ENCODE measurements at places on chromosomes 16 and 17.
A peak's percentile ranks its signal among the peaks of the same experiment; 100 is the strongest.

DNA sequence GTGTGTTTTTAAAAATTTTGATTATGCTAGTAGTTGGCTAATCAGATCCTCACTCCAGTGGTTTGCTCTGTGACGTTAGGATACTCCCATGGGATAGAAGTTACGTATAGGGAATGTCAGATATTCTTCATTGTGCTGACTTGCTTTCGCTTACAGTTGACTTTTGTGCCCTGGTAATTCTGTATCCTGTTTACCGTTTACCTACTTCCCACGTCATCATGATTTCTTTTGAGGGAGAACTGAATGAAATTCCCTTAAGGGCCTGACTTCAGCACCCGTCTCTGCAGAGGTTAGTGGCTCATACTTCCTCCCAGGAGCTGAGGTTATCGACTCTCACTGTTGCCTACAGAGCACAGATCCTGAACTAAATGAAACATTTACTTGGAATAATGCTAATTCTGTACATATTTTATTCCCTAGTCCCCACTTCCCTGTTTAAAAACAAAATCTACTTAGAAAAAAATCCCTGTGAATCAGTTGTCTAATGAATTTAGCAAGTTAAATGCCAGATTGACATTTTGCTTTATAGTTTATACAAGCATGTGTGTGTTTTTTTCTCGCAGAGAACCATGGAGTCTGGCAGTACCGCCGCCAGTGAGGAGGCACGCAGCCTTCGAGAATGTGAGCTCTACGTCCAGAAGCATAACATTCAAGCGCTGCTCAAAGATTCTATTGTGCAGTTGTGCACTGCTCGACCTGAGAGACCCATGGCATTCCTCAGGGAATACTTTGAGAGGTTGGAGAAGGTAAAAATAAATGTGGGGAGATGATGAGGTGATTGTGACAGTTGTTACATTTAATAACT, 2.8 kb downstream of the PRKAR1A start:
- no peak for DNase-seq

- no peak for DNase-seq
Observed at GRCh38 chr17:61904094-61904710, 23.6 kb downstream of the INTS2 start.

DNA sequence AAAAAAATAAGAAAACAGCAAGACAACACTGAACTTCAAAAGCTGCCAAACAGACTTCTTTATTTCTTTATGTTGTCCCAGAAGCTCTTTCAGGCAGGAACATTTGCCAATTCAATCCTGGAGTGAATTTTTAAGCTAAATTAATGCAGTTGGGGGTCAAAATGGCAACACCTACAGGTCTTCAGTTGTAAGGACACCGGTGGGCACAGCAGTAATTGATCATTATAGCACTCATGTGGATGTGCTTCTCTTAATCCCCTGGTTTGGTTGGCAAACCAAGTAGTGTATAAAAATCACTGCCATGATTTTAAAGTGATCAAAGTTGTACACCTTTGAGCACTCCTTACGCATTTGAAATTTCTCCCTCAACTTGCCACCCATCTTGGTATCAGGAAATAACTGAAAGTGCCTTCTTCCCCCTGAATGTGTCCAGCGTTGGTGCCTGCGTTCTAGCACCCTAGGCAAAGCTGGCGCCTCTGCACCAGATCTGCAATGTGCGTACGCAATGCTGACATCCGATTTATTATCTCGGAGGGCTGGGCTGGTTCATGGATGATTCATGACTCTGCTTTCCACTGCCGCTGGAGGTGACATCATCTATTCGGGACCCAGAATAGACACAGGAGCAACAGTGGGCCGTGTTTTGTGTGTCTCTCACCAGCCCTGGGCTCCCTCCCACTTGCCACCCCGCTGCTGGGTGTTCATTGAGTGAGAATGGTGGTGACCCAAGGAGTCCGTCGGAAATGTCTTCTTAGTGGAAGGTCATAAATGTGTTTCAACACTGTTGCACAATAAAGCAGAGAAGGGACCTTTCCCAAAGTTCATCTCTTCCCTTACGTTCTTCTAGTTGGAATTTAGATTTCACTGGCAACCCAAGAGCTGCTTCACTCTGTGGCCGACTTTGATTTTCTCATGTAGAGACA, 203.4 kb downstream of the CCDC182 start:
- DNase-seq: peak; percentile 94

GRCh38 chr16:15856901-15857698, at the start of gene MYH11:
TSS of gene MYH11 (minus strand) at chr16:15857028. CDS start at chr16:15838252, 18,776 bp downstream.
- DNase-seq: no peak

DNA sequence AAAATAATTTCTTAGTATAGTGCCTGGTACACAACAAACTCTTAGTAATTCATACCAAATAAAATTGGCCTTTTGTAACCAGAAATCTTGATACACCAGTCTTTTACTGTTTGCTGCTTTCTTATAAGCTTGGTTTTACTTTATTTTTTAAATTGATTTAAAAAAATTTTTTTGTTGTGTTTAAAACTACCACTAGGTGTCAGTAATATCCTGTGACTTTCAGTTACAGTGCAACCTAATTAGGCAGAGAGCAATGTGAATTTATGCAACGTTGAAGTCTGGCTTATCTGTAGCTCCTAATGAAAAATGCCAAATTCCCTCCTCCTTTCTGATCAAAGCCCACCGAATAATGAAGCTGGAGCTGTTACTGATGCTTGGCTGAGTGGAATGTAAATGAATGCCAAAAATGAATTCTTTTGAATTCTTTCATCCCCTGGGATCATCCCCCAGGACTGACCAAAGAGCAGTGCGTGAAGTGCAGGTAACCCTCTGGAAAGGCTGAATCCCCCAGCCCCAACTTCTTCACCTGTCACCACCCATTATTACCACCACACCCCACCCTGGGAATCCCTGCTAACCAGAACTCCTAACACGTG, 3.8 kb downstream of the ERCC4 start:
- DNase-seq: no peak

GRCh38 chr17:20291853-20292252, 175.5 kb downstream of the LGALS9B start:
- DNase-seq: no peak

DNA sequence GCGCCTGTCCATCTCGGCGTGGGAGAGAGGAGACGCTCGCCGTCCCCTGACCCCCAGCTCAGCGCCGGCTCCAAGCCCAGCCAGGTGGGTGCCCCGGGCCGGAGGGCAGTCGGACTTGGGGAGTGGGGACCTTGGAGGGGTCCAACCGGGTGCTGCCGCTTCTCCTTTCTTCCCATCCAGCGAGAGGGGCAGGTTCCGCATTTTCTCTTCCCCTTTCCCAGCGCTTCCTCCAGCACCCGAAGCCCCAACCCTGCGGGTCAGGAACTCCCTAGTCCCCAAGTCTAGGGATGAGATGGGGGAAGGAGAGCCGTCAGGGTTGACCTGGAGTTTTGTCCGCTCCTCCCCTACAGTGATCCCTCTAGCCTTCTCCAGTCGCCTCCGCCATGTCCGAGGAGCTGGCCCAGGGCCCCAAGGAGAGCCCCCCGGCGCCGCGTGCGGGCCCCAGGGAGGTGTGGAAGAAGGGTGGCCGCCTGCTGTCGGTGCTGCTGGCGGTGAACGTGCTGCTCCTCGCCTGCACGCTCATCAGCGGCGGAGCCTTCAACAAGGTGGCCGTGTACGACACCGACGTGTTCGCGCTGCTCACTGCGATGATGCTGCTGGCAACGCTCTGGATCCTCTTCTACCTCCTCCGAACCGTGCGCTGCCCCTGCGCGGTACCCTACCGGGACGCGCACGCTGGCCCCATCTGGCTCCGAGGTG, at the start of gene OTOP2:
Gene OTOP2 (plus strand): TSS at position 24 of the 699 bp plus-strand sequence. CDS start 360 bp downstream, at position 384.
- DNase-seq: no peak

GRCh38 chr17:38701504-38702165, 3.4 kb upstream of the MLLT6 start:
- peak; percentile 31 for DNase-seq

DNA sequence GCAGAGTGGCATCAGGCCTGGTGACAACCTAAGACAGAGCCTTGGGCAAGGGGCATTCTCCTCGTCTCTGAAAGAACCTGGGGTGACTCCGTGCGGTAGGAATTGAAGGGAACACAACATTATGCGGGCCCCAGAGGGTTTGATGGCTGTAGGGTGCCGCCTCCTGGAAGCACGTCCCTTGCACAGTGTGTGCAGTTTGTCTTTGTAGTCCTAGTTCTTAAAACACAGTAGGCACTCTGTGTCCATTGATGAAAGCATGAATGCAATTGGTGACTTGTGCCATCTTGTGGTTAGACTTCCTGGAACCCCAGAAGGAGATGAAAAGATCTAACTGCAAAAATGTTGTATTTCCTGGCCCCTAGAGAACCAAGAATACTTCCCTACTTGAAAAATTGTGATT, 279.8 kb downstream of the UTP18 start:
- no peak for DNase-seq

DNA sequence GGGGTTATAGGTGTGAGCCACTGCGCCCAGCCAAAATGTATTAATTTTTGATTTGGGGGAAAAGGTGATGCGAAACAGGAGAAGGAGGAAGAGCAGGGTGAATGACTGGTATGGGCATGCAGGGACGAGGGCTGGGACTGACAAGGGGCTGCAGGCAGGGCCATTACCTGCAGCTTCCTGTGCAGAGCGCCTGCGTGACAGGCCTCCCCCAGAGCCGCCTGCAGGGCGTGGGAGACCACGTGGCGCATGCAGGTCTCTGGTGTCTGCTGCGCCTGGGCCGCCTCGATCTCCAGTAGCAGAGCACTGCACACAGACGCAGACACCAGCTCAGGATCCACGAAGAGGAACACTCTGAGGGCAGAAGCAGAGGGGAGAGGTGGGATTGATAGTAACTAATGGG, 32.4 kb downstream of the PIK3R6 start:
- no peak for DNase-seq

DNA sequence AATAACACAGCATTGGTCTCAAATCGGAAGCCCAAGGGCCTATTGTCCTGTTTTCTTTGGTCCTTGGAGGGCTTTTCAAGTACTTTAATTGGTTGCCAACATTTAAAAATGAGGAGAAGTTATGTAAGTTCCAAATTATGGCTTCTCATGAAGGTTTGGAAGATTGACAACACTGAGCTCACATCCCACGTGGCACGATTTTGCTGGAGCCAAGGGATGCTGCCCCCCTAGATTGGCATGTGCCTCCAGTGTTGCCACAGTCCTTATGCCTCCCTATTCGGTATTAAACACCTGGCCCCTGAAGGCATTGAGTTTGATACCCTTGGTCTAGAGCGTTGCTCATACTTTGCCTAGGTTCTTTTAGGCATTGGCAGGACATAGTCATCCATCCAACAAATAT, 108.0 kb downstream of the ZNF18 start:
- no peak for DNase-seq

DNA sequence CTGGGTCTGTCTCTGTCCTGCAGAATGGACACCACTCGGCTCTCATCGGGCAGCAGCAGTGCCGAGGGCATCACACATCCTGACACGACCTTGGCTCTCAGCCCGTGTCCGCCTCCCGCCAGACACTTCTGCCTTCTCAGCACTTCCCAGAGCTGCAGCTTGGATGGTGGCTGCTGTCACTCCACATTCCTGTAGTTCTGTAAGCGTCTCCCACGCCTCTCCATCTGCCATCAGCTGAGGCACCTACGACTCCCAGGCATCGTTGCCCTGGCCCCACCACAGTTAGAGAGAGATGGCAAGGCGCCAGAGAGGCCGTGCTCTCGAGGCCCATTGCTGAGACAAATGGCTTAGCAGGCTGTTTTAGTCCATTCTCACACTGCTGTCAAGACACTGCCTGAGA, 195.9 kb upstream of the CHMP6 start:
- no peak for DNase-seq

DNA sequence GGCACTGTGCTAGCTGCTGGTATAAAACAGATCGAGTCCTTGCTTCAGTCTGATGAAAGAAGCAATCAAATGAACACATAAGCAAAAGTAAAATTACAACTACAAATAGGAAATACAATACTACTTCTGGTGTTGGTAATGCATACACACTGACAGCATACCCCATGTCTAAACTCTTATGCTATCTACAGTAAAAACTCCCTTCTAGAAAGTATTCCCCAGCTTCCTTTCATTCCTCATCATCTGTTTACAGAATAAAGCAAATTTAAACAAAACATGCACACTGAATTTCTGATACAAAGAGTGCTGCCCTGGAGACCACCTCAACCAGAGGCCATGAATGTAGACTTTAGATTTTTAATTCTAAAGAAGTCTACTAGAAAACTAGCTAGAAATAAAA, 109.6 kb downstream of the SSH2 start:
- DNase-seq: no peak
